Activated CD8-positive, alpha-beta memory T cell treated with anti-CD3 and anti-CD28 coated beads for 48 hours (primary cell): ENCODE measurements at places on chromosomes 4 and X.

GRCh38 chrX:49186125-49187027 lies at the start of gene PRICKLE3:
Gene PRICKLE3 (minus strand): TSS chrX:49186373. CDS start chrX:49186297, 76 bp downstream.
- peak; percentile 49 for DNase-seq

- DNase-seq, result no peak
These were observed 7.8 kb upstream of the MAP7D3 start for GRCh38 chrX:136258951-136259350.

- DNase-seq, result no peak
These were observed 72.8 kb upstream of the MAPK10 start for GRCh38 chr4:86432559-86433134.

- DNase-seq, result no peak
These were observed 12.8 kb upstream of the NSUN7 start for GRCh38 chr4:40736910-40737309.
